ENCODE measurements at places on chromosomes 6 and 20.
A peak's percentile ranks its signal among the peaks of the same experiment; 100 is the strongest.

- no peak for DNase-seq
Observed at GRCh38 chr20:15482525-15482924, 1090.7 kb downstream of the KIF16B start.

- no peak for DNase-seq
Observed at GRCh38 chr6:30570740-30571074, 535 bp upstream of the ABCF1 start.

- DNase-seq, result no peak
Observed at GRCh38 chr6:49524541-49524940, 24.8 kb downstream of the GLYATL3 start.

- no peak for DNase-seq
Observed at GRCh38 chr6:8085053-8085511, 17.3 kb downstream of the EEF1E1 start.

- DNase-seq, result no peak
Observed at GRCh38 chr6:28588666-28589065, 63.0 kb downstream of the GPX5 start.

- no peak for DNase-seq
Observed at GRCh38 chr6:138424004-138424904, 20.2 kb downstream of the HEBP2 start.

DNA sequence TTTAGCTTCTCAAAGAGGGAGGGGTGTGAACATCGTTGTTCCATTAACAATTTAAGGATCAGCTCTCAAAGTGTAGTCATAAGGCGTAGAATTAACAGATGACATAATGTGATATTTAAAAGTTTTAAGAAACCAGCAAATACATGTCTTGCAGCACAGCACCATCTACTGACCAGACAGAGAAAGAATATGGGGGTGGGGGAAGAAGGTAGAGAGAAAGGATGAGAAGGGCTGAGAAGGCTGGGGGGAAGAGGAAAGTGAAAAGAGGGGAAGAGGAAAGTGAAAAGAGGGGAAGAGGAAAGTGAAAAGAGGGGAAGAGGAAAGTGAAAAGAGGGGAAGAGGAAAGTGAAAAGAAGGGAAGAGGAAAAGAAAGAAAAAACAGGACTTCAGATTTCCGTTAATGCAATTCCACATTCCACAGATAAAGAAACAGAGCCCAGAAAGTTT, 80.9 kb downstream of the HAO1 start:
- no peak for DNase-seq

- no peak for DNase-seq
Observed at GRCh38 chr6:48658915-48659314, 547.9 kb upstream of the PTCHD4 start.

DNA sequence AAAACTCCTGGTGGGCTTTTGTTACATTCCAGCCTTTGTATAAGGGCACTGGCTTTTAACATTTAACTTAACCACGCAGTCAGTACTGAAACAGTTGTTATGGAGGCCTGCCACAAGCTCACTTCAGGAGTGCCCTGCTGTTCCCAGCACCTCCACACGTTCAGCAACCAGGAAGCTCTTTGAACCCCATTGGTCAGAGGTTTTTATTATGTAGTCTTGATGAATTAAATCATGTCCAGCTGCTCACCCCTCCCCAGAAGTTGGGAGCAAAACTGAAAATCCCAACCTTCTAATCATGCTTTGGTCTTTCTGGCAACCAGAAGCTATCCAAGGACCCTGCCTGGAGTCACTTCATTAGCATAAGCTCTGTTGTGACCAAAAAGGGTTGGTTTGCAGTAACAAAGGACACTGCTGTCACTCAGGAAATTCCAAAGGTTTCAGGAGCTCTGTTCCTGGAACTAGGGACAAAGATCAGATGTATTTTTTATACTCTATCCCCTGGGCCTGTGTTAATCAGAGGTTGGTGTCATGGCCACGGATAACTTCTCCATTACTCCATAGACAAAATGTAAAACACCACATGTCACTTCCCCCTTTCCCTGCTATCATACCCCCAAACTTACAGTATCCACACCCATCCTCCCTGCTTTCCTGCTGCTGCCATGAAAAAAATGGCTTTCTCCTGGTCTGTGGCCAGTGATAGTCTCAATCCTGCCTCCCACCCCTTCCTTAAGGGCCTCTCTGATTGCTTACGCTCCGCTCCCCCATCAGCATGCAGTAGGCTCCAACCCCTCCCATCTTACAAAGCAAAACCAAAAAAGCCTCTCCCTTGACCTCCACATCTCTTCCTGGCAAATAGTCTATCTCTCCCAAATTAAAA, 3.1 kb downstream of the ARMC12 start:
- DNase-seq, result no peak

- no peak for DNase-seq
Observed at GRCh38 chr6:25326960-25327359, 47.8 kb downstream of the CARMIL1 start.

DNA sequence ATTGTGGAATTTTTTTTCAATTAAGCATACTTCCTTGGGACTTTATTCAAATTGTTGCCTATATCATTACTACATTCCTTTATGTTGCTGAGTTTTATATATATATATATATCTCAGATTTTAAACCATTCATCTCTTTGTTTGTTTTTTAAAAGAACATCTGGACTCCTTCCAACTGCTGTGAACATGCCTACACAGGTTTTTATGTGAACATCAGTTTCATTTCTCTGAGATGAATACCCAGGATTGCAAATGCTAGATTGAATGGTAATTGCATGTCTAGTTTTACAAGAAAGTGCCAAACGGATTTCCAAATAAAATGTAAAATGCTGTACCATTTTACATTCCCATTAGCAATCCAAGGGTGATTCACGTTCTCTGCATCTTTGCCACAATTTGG, 1289.3 kb downstream of the HACE1 start:
- no peak for DNase-seq

DNA sequence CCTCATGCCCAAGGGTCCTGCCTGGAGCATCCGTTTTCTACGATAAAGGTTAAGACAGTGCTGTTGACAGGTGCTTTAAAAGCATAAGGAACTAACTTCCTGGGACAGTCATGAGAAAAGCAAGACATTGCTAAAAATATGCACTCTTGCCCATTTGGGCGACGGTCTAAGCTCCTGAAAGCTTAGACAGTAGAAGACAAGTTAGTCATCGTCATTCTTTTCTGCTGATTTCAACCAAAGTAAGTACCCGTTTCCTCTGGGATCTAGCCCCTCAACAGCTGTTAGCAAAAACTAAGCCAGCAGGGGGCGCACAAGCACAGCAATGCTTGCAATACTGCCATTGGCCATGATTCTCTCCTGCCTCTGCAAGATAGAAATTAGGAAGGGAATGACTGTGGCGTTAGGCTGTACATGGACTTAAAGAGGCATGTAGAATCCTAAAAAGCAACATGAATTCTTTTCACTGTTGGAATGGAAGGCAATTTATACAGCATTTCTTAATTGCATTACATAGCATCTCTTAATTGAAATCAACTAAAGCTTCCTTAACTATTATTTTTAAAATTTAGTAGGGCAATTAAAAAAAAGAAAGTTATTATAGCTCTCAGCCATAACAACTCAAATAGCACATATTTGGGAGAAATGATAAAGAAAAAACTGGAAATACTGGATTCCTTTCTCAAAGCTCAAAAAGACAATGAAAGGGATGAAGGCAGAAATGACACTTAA, 147.8 kb upstream of the RALGAPA2 start:
- peak; percentile 95 for DNase-seq

DNA sequence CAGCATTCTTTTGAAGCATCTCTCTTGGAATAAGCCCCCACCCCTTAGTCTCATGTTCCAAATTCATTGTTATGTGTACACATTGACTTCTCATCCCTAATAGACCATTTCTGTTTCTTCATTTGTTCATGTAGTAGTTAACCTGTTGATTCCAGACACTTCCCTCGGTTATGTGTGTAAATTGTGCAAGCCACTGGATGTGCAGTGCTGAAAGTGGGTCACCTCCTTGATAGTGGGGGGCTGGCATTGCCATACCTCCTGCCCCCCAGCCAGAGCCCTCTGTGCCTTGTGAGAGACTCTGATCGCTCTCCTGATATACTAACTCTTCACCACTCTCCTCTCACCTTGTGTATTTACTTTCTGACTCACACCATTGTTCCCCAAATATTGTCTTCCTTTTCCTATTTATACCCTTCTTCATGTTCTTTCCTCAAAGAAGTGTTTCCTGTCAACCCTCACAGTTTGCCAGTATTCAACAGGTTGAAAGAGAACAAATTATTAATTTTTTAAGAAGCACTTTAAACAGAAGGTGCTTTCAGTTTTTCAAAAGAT, 59.0 kb downstream of the HIVEP1 start:
- no peak for DNase-seq

GRCh38 chr6:35057449-35058357, 83.4 kb downstream of the TCP11 start:
- DNase-seq, result no peak

- no peak for DNase-seq
Observed at GRCh38 chr6:26027491-26028211, 59.6 kb upstream of the HFE start.

GRCh38 chr6:149168968-149169367, 148.5 kb upstream of the TAB2 start:
- no peak for DNase-seq

- DNase-seq, result no peak
Observed at GRCh38 chr6:152270301-152270925, 366.7 kb downstream of the SYNE1 start.

- DNase-seq, result no peak
Observed at GRCh38 chr6:50451826-50452400, 261.4 kb upstream of the TFAP2D start.

DNA sequence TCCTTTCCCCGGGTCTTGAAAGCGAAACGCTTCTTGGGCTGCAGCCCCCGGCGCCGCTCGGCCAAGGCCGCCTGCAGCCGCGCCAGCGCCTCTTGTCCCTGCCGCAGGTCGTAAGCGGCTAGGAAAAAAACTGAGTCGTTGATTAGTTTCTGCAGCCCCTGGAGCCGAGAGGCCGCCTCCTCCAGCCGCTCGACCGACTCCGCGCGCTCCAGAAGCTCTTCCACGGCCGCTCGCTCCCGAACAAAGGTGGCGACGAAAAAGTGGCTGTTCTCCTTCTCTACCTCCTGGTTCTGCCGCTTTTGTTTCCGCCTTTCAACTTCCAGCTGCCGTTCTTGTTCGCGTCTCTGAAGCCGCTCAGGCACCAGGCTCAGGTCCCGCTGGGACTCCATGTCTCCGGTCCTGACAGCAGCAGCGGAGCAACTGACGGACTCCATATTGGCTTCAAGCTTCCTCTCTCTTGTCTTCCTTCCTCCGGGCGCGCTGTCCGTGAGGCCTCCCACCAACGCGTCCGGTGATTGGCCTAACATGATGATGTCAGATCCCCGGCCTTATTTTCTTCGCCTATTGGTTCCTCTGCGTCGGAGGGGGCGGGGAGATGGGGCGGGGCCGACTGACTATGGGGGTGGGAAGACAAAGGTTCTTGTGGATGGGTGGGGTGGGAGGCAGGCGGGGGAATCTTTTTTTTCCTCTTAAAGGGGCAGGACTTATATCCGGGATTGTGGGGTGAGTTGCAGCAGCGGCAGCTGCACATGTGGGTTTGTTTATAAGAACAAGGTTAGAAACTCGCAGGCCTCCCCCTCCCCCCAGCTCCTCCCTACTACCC, at the start of gene TBCC:
TSS of gene TBCC (minus strand) at position 464 of the 823 bp plus-strand sequence. CDS start at position 434, 30 bp downstream.
- peak; percentile 86 for DNase-seq

- DNase-seq, result no peak
Observed at GRCh38 chr6:15585760-15586214, 77.0 kb downstream of the DTNBP1 start.

GRCh38 chr6:107504270-107505026, 14.5 kb downstream of the SOBP start:
- no peak for DNase-seq

- no peak for DNase-seq
Observed at GRCh38 chr6:158312672-158313397, 570 bp downstream of the TULP4 start.

DNA sequence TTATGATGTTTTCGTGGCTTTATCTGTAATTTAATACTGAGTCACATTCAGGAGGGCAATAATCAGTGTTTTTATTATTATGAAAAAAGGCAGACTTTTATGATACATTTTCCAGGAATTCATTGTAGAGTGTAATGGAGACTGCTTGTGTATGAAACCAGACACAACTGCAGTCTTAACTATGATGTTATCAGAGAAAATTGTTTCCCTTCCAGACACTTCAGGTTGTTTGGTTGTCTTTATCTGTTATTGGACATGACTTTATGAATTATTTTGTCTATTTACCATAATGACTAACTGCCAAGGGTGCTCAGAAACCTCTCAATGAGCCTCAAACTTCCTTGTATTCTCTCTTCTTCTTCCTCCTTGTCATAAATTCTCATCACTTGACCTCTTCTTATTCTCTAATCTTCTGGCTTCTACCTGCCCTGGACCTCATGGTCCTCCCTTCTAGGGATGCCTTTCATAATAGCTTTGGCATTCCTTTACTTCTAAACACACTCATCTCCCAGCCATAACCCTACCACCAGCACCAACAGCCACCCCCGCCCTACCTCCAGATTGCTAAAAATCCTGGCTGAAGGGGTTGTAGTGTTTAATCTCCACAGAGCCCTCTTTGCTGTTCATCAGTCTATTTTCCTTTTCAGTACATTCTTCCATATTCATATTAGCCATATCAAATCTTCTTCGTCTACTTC, 492.5 kb downstream of the CDKAL1 start:
- DNase-seq, result no peak

GRCh38 chr6:163572612-163573011, 158.1 kb downstream of the QKI start:
- no peak for DNase-seq

- no peak for DNase-seq
Observed at GRCh38 chr6:148951662-148952061, 204.8 kb downstream of the UST start.

DNA sequence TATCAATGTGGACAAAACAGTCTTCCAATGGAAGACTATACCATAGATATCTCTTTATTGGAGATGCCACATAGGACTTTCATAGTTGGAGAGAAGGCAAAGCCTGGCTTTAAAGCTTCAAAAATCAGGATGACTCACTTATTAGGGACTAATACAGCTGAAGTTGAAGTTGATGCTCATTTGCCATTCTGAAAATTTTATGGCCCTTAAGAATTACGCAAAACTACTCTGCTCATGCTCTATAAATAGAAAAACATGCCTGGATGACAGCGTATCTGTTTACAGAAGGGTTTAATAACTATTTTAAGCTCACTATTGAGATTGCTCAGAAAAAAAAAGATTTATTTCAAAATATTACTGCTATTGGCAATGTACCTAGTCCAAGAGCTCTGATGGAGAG, 155.5 kb upstream of the DST start:
- no peak for DNase-seq

GRCh38 chr6:150641398-150642139, 41.9 kb downstream of the PLEKHG1 start:
- no peak for DNase-seq

- no peak for DNase-seq
Observed at GRCh38 chr20:23032056-23032749, 2.9 kb upstream of the SSTR4 start.

- DNase-seq, result no peak
Observed at GRCh38 chr6:37792457-37793033, 27.0 kb upstream of the ZFAND3 start.

DNA sequence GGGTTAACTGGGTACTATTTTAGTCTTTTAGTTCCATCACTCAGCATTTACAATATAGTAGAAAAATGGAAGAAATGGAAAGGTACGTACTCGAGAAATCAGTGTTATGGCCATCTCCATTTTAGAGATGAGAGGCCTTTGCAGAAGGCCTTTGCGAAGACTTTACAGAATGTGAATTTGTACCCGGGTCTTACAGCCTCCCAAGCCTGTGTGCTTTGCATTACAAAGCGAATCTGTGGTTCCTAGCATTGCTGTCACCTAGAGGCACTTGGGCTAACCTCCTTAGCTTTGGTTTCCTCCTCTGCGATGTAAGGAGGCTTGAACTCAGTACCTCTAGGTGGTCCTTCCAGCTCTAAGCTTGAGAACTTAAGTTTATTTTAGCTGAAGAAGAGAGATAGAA, 10.9 kb downstream of the VAPB start:
- no peak for DNase-seq

- DNase-seq, result no peak
Observed at GRCh38 chr6:84467296-84467695, 239.9 kb upstream of the CEP162 start.

All from stimulated activated CD4-positive, alpha-beta T cell treated with anti-CD3 and anti-CD28 coated beads, Interleukin-12 subunit alpha, Interleukin-12 subunit beta, amount 100 ng/mL, for 24 hours (primary cell).